Breast epithelium (tissue), 4 donors: ENCODE measurements at places on chromosomes 3 and 15.

GRCh38 chr3:168414149-168414548, 318.4 kb upstream of the GOLIM4 start:
- no peak for DNase-seq

DNA sequence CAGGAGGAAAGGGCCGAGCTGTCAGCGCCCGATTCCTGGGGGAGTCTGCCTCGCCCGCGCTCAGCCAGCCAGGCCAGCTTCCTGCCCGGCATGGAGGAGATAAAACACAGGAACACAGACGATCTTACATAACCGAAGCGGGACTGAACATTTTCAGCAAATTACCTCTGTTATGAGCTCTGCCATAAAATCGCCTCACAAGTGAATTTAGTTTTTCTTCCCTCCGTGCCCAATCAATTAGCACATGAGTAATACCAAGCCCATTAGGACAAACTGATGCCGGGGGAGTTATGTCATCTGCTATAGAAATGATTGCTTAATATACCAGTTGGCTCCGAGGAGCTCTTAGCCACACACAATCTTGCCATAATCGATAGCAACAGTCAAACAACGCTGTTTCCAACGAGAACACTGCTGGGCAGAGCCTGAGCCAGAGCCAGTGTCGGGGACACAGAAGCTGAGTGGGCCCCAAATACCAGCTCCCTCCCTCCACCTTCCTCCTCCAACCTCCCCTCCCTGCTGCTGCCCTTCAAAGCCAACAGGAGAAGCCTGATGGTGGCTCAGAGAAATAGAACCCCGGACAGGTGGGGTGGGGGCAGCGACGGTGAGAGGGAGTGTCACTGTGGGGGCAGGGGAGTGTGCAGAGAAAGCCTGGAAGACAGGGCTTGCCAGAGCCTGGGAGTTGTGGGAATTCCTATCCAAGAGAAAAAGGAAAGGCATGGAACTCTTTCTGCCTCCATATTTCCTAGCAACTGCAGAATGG, 279.4 kb upstream of the TLE3 start:
- DNase-seq = peak; percentile 35

DNA sequence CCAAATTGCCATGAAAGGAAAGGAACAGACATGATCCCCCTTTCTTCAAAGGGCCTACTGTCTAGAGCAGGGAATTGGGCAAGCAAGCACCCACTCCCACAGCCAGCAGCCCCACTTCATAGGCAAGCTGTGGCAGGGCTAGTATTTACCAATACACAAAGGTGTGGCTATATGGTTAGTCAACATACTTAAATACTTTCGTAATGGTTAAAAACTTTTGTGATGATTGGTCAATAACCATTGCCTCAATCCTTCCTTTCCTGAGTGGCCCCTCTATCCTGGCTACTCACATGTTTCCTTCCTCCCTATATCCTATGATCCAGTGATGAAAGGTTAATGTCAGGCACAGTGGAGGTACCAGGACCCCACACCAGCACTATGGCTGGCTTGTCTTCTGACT, 30.1 kb upstream of the ARL8B start:
- no peak for DNase-seq

GRCh38 chr3:126305427-126305826, 51.8 kb downstream of the KLF15 start:
- DNase-seq = no peak

DNA sequence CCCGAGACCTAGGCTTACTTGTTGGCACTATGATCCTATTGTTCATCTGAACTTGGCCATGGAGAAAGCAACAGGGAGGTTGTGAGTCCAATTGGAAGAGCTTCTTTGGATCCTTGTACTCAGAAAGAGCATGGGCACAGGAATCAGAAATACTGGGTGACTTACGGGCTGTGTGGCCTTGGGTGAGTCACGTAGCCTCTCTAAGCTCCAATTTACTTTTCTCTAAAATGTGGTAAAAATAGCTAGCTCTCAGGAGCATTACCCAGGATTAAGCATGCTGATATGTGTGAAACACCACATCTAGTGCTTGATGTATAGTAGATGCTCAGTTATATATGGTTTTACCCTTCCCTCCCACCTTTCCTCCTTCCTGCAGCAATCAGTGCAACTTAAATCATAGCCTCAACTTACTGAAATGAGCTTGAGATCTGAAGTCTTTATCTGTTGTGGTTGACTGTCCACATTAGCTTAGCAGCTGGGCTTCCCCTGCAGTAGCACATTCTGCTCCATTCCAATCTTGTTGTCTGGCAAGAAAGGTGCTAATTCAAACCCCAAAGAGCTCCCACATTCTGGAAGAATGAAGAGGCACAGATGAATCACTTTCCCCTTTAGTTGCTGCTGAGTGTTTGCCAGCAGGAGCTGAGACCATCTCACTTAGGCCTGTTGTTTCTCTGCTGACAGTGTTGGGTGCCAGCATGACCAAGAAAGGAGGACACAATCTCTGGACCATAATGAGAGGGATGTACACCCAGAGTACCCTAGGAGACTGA, 299.1 kb upstream of the TRIM42 start:
- DNase-seq = no peak

- DNase-seq = no peak
These were observed 189.6 kb downstream of the XXYLT1 start for GRCh38 chr3:195081242-195081963.

DNA sequence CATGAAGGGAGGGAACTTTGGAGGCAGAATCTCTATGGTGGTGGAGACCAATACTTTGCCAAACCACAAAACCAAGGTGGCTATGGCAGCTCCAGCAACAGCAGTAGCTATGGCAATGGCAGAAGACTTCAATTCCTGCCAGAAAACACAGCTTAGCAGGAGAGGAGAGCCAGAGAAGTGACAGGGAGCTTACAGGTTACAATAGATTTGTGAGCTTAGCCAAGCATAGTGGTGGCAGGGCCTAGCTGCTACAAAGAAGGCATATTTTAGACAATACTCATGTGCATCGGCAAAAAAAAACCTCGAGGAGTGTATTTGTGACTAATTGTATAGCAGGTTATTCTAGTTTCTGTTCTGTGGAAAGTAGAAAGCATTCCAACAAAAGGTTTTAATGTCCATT, 6.4 kb upstream of the CSTA start:
- DNase-seq = peak; percentile 60

DNA sequence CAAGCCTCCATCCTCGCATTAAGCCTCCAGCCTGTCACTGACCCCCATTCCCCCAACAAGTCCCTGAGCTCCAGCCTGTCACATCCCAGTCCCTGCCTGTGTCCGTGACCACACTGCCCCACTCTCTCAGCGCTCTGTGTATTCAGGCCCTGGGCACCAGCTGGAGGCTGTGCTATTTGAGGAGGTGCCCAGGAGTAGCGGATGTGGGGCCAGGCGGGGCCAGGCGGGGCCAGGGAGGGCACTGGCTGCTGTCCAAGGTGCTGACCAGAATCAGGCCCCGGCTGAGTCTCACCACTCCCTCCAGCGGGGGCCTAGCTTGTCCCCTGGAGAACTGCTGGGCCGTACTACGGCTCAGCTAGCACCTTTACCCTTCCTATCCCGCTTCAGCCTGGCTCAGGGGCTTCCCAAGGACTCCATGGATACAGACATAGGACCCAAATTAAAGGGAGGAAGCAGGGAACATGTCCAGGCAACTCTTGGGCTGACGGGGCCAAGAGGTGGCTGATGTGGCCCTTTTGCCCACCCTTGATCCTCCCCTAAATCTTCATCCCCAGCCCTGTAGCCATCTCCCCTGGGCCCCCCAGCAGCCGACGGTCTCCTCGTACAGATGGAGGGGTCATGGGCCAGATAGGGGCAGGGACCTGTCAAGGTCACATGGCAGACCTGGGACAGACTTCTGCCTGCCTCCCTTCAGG, 1.1 kb downstream of the HHATL start:
- peak; percentile 48 for DNase-seq

GRCh38 chr3:47409284-47409683, 28.5 kb downstream of the PTPN23 start:
- DNase-seq = no peak

DNA sequence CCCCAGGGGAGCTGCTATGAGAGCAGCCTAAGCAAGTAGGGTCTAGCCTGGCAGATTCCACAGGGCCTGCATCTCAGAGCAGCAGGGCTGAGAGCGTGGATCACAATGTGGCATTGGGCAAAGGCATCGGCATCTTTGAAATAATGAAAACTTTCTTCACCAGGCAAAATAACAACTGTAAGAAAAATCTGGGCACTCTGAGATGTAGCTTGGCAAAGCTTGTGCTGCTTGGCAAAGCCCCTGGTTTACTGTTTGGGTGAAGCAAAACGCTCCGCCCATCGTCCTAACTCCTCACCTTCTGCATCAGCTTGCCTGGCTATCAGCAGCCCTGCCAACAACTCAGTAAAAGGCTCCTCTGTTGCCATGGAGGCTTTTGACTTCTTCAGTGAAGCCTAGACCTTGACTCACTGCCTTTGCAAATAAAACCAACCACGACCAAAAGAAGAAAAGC, 212.8 kb upstream of the EIF1B start:
- peak; percentile 52 for DNase-seq

- no peak for DNase-seq
These were observed 15.3 kb upstream of the MINAR1 start for GRCh38 chr15:79416876-79417275.

DNA sequence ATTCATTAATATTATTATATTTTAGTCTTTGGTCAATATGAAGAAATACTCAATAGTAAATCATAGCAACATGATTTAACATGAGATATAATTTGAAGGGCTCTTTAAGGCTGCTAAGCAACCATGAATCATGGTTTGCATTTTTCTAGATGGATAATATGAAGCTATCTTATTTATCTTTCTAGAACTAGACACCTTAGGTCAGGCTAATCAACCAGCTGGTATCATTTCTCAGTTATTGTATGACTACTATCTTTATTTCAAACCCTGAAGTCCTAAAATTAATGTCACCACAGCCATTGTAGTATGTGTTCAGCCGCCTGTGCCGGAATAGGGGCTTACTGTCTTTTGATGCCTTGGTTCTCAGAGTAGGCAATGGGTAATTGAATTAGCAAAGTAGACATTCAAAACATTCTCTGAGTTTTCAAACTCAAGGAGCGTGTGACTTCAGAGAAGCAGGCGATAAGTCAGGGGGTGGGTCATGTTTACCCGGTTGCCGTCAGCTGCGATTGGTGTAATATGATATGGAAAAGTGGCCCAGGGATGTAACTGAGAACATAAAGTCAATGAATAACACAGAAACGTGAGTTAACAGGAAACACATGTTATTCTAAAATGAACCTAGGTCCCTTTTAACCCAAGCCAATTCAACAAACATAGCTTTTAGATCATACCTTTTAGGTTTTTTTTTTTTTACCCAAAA, 93.4 kb upstream of the CTDSPL start:
- DNase-seq = no peak

GRCh38 chr3:195468391-195468776, 25.6 kb upstream of the ACAP2 start:
- DNase-seq = no peak

DNA sequence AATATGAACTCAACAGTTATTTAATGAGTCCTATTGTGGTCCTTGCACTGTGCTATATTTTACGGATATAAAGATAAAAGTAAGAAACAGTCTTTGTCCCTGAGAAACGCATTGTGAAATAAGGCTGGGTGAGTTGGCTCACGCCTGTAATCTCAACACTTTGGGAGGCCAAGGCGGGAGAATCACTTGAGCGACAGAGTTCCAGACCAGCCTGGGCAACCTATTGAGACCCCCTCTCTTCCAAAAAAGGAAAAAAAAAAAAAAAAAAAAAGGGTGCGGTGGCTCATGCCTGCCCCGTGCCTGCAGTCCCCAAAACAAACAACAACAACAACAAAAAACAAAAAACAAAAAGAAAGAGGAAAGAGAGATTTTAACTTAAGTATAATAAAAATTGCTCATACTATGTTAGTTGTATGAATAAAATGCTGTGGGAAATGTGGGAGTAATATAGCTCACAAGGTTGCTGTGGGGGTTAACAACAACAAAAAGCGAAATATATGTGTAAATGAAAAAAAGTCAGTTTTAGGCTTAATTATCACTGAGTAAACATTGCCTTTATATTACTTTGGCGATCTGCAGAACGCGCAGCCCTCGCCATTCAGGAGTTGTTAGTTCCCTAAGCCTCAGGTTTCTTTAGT, 461 bp upstream of the FNDC3B start:
- DNase-seq = no peak

- no peak for DNase-seq
These were observed 94.5 kb downstream of the CFAP20DC start for GRCh38 chr3:58955308-58955707.

- no peak for DNase-seq
These were observed 257.2 kb upstream of the NECTIN3 start for GRCh38 chr3:110814170-110815007.

DNA sequence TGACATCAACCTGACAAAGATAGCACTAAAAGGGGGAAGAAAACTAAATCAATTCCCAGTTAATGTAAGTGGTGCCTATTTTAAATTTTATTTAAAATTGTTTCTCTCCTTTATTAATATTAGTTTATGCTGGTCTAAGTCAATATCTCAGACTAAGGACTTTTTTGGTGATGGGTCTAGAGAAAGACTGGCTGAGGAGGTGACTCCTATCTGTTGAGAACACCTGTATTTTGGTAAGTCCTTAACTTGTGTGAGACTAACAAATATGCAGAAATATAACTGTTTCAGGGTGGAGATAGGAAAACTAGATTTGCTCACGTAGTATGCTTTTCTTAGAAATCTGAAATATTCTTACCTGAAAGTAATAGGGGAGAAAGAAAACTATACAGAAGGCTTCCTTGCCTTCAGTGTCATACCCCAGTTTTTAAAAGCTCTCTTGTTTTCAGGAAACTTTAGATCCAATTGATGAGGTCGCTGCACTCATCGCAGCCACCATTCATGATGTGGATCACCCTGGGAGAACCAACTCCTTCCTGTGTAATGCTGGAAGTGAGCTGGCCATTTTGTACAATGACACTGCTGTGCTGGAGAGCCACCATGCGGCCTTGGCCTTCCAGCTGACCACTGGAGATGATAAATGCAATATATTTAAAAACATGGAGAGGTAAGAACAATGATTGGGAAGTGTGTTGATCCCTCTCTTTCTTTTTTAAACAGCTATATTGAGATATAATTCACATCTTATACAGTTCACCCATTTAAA, 138.9 kb downstream of the PDE8A start:
- DNase-seq = no peak

GRCh38 chr15:68228143-68228970, 1.2 kb downstream of the CLN6 start:
- DNase-seq = no peak

DNA sequence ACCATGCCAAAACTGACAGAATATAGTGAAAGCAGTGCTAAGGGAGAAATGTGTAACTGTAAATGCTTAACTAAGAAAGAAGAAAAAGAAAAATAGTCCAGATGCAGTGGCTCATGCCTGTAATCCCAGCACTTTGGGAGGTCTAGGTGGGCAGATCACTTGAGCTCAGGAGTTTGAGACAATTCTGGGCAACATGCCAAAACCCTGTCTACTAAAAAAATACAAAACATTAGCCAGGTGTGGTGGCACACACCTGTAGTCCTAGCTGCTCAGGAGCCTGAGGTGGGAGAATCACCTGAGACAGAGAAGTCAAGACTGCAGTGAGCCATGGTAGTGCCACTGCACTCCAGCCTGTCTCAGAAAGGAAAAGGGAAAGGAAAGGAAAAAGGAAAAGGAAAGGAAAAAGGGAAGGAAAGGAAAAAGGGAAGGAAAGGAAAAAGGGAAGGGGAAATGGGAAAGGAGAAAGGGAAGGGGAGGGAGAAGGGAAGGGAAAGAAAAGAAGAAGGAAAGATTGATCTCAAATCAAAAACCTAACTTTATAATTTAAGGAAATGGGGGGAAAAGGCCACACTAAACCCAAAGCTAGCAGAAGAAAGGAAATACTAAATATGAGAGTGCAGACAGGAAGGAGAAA, 20.3 kb downstream of the C3orf33 start:
- DNase-seq = no peak
